ENCODE measurements at places on chromosomes 5 and 9. TPM values are rescaled to one million over a fixed set of nuclear protein-coding genes. Genes with fewer than 3 reads are reported as not detected.

TAF11L10 gene
- not detected for total RNA-seq

IL4 gene
- not detected for total RNA-seq

PHYHD1 gene
- total RNA-seq: 9.5 TPM

CEP78 gene
- 2.7 TPM for total RNA-seq

TRPM6 gene
- 0.07 TPM for total RNA-seq

PCDHA11 gene
- total RNA-seq: not detected

AK3 gene
- total RNA-seq: 270 TPM

INSL6 gene
- not detected for total RNA-seq

SNAPC4 gene
- total RNA-seq: 6.0 TPM

ALDOB gene
- not detected for total RNA-seq

CDHR2 gene
- total RNA-seq: 0.07 TPM

TEX53 gene
- total RNA-seq: not detected

PIP5KL1 gene
- total RNA-seq: not detected

TXNDC8 gene
- not detected for total RNA-seq

OLFML2A gene
- 41.8 TPM for total RNA-seq

ADAMTSL1 gene
- 0.05 TPM for total RNA-seq

HEMGN gene
- total RNA-seq: 0.16 TPM

- no peak for DNase-seq
Measured at GRCh38 chr5:134420343-134420742, 8.7 kb upstream of the CDKN2AIPNL start.

DNA sequence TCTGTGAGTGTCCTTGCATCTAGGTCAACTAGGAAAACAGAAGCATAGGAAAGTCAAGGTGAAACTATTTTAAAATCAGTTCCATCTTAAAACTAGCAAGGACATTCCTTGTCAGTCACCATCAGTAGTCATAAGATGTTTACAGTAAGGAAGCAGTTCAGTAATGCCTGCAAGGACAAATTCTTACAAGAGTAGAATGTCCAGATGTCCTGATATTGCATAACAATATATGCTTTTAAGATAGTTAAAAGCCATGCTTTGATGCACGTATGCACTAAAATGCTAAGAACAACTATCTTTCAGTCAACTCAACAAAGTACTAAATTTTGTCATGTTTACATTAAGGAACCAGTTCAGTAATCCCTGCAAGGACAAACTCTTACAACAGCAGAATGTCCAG lies 11.3 kb upstream of the SVEP1 start:
- DNase-seq: no peak

- DNase-seq: no peak
Measured at GRCh38 chr5:78109891-78110324, 184.6 kb downstream of the AP3B1 start.

GRCh38 chr5:39977066-39977655 lies 552.4 kb upstream of the DAB2 start:
- DNase-seq: no peak

DNA sequence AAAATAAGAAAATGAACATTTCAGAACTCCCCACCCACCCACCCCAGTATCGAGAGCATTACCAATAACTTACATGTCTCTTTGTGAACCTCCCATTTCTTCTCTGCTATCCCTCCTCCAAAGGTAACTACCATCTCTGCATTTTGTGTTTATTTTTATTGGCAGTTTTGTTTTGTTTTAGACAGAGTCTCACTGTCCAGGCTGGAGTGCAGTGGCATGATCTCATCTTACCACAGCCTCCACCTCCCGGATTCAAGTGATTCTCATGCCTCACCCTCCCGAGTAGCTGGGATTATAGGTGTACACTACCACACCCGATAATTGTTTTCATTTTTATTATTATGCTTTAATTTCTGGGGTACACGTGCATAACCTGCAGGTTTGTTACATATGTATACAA lies 21.7 kb upstream of the GLIS3 start:
- DNase-seq: no peak

- no peak for DNase-seq
Measured at GRCh38 chr5:61319388-61320146, 12.5 kb upstream of the ZSWIM6 start.

DNA sequence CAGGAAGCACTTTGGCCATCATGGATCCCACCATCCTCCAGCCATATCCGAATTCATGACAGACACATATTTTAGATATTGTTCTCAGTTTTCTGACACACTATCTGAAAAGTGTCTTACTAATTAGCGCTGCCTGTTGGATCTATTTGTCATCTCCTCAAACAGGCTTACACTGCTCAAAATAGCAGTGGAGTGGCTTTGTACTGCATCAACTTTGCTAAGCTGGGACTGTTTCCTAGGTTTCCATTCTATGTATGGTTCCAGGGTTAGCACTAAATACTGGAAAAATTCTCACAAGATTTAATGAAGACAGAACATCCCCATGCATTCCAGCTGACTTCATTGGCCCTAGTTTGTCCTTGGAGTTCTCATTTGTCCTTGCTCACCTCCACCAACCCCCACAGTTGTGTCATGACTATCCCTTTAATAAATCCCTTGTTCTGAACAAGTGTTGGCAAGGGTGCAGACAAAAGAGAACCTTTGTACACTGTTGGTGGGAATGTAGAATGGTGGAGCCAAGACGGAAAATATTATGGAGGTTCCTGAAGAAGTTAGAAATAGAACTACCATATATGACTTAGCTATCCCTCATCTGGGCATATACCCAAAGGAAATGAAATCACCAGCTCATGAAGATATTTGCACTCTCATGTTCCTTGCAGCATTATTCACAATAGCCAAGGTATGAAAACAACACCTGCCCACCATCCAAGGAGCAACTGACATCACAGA lies 136.5 kb upstream of the RAI14 start:
- no peak for DNase-seq

DNA sequence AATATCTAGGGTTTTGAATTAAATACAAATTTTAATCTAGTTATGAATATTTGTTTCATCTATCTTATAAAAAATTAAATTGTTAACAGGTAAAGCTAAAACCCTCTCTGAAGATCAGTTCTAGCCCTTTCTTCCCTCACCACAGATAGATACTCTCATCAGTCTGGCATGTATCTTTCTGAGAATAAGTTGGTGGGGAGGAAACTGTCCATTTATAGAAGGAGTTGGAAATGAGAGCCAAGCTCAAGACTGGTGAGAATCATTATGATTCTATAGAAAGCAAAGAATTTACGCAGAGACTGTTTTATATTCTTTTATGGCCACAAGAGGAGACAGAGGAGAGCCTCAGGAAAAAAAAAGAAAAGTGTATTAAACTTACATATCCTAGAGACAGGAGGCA lies 59.0 kb downstream of the STARD4 start:
- no peak for DNase-seq

GRCh38 chr9:136754059-136754572 lies 3.9 kb downstream of the LCN8 start:
- no peak for DNase-seq

DNA sequence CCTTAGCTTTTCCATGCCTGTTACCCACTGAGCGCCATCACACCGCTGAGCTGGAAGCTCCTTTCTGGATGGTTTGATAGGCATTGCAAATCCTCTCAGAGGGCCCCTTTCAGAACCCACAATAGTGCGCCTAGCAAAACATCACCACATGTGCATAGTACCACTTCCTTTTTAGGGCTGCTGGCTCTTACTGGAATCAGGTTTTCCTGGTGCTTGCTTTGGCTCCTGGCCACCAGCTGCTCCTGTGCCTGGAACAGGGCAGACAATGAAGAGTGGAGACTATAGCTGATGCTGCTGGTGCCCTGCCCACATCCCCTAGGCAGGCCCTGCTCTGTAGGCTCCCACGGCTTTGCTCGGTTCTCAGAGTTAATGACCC lies 163.6 kb upstream of the SEMA6A start:
- no peak for DNase-seq

DNA sequence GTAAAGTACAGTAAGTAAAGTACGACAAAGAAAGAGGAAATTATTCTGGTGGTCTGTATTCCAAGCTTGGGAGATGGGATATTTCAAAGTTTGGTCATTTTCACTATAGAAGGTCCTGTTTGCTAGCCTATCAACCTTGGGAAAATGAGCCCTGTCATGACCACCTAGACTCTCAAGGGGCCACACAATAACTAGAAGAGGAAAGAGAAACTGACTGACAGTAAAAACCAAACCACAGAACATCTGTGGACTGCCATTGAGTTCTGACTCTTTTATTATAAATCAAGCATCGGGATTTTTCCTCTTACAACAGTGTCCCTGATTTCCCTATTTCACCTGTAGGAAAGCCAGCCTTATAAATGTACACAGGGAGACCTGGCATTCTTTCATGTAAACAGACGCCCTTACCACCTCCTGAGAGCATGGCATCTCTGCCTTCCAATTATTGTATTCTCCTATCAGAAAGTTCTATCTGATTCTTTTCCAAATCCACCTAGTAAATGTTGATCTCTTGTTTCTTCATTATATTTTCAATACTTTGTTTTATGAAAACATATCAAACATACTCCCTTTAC lies 80.0 kb downstream of the ZNF622 start:
- no peak for DNase-seq

DNA sequence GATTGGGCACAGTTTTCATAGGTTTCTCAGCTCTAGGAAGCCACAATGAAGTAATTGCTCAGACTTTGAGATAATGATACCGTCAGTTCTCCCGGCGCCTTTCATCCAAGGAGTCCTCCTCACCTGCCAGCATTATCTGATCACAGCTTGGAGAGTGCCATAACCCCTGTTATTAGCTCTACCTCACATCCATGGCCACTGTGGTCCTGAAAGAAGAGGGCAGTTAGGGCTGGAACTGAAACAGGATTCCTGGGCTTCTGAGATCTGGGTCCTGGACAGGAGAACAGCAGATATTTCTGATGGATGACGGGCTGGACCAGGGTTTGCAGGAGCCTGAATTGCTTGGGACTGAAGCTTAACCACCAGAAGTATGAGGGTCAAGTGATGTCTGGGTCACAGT lies 13.5 kb downstream of the RGS3 start:
- peak; percentile 1 for DNase-seq

GRCh38 chr5:177474846-177475562 lies 1.6 kb upstream of the DBN1 start:
- DNase-seq: no peak

DNA sequence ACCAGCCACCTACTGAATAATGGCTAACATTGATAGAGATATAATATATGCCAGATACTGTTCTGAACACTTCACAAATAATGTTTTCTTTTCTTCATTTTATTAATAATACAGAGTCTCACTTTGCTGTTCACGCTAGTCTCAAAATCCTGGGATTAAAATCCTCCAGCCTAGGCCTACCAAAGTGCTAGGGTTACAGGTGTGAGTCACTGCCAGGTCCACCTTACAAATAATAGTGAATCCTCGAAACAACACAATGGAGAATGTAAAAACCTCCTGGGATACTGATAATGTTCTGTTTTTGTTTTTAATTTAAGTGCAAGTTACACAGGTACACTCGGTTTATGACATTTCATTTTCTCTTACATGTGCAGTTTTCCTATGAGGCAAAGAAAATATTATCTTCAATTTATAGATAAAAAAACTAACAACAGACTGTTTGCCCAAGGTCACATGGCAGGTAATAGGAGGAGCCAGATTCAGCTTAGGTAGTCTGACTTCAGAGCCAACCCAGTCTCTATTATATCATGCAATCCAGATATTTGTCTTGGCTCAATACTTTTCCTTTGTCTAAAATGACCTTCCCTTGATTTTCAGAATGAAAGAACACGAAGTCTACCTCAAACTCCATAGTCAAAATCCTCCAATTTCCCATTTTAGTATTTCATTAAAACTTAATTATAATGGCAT lies 7.8 kb downstream of the ZFR start:
- no peak for DNase-seq

GRCh38 chr9:86405086-86405491 lies 50.9 kb upstream of the TUT7 start:
- no peak for DNase-seq

DNA sequence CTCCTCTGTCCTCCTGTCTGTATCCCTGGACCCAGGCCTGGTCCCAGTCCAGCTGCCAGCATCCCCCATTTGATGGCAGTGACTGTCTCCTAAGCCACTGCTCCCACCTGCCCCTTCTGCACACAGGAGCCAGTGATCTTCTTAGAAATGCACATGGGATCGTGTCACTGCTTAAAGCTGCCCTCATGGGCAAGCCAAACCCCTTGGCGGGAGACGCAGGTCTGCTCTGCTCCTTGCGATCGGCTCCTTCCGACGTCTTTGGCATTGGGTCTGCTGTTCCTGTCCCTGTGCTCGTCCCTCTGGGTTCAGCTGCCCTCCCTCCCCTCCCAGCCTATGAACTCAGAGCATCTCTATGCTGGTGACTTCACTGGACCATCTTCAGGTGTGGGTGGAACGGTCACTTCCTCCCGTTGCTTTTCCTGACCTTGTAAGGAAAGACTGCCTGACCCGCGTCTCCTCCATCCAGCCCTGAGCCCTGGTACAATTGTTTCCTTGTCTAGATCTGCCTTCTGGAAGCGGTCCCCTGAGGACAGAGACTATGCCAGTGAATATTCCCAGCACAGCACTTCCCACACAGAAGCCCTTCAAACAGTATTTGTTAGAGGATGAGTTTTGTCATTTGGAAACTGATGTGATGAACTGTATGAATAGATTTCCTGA lies 116.5 kb downstream of the ZNF354C start:
- no peak for DNase-seq

DNA sequence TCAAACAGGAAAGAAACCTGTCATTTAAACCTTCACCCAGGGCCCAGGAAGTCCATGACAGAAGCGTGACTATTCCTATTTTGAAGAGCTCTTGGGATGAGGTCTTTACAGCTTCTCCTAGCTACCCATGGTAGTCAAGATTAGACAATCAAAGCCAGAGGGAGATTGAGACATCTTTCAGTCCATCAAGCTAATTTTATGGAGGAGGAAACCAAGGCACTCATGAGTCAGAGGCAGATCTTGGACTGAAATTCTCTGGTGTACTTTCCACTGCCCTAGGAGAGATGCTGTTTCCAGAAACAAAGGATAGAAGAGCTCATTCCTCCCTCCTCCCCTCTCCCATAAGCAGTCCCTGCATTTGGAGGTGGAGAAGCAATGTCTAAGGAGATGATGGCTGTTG lies 9.2 kb downstream of the TNFSF8 start:
- DNase-seq: no peak

DNA sequence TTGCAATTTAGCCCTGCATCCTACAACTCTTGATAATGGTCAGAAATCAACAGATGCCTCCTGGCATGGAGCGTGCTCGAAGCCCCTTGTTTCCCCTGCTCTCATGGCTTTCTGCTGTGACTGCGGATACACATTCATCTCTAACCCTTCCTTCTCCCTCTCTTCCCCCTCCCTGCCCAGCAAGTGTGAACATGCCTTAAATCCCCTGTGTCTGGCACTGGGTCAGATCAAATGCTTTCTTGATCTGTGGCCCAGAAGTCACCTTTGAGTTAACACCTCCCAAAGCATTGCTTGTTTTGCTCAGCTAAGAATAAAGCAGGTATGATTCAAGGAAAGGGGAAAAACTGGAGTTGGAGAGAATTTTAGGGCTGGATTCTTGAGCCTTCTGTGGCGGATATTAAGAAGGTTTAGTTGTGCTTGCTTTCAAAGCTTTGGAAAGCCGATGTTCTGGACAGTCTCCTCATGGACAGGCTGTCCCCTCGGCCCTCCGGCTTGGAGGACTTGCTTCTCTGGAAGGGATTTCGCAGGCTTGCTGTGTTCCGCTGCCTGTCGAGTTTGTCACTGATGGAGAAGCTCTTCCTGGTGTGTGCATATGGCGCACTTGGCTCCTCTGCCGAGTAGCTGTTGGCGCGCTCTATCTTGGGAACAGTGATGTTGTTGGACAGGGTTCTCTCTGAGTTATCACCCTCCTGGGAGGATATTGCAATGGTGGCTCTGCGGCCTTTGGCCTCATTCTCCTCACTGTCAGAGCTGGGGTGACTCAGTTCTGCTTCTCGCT lies 121.3 kb upstream of the KLF9 start:
- no peak for DNase-seq

- no peak for DNase-seq
Measured at GRCh38 chr5:82601077-82601476, 322.9 kb upstream of the RPS23 start.

- no peak for DNase-seq
Measured at GRCh38 chr5:148684528-148684927, 30.2 kb upstream of the HTR4 start.

All from gastrocnemius medialis (tissue), 4 donors.